Kidney epithelial cell (primary cell): ENCODE measurements at places on chromosomes 11 and 22.
A peak's percentile ranks its signal among the peaks of the same experiment; 100 is the strongest.

GRCh38 chr11:68827733-68828132 is 14.0 kb downstream of the CPT1A start:
- no peak for DNase-seq

- DNase-seq, result no peak
These were observed 4.1 kb upstream of the GAS2L1 start for GRCh38 chr22:29302402-29302680.

GRCh38 chr11:65781152-65781961 is 581 bp upstream of the AP5B1 start:
- no peak for DNase-seq

- peak; percentile 48 for DNase-seq
These were observed 39.5 kb upstream of the EP300 start for GRCh38 chr22:41052661-41053490.

GRCh38 chr11:1532606-1533341 is 39.3 kb downstream of the DUSP8 start:
- DNase-seq, result no peak
